ENCODE measurements at places on chromosomes 3 and 15.

GRCh38 chr3:12952343-12953200 is 111.2 kb upstream of the RPL32 start:
- DNase-seq, result no peak

DNA sequence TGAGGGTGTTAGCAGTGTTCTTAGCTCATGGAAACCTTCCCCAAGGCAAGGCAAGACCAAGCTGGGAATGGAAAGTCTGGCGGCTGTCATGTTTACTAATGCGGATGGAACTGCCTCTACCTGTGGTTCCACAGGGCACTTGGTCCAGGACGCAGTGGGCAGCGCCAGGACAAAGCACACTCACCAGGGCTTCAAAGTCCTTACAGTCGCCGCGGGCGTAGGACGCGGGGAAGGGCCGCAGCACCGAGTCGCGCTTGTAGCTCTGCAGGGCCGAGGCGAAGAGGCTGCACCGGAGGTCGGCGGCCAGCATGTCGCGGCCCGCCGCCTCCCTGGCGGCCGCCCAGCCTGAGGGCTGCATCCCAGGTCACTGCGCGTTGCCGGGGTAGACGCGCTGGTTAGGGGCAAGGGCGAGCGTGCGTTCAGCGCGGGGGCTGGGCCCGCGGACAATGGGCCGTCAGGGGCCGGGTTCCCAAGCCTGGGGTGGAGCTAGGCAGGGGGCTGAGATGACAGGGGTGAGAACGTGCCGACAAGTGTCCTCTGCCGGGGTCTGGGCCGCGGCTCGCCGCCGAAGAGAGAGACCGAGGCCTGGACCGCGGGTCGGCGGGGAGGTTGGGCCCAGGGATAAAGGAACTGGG is 497 bp downstream of the PARP16 start:
- DNase-seq, result peak; percentile 32

GRCh38 chr15:34023907-34024306 is 15.1 kb downstream of the AVEN start:
- DNase-seq, result no peak

DNA sequence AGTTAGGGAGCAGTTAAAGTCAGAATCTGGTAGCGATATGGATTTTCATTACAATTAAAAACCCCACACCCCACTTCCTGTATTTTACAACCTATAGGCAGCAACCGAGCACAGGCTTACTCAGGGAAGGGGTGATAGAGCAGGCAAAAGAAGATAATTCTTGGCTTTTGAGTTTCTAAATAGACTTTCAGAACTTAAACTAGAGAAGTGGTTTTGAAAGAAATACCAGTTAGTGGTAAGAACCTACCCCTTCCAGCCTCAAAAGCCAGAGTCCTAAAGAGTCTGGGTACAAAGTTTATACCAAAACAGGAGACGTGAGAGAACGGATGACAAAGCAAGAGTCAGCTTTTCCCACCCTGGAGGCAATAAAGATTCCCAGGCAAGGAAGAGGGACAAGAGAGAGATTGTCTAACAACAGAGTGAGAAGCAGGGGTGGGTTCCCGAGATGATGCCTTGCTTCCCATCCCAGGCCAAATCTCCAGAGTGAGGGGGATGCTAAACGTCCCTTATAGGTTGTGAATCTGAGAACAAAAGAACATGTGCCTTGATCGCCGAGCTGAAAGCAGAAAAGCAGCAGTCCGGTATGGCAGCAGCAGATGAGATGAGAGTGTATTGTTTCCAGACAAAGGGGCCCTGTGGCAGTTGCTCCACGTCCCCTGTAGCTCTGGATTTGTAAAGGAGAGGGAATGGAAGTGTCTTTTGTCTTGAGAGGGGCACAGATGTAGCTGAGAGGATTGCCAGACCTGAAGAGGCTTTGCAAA is 36.8 kb downstream of the KLHL6 start:
- no peak for DNase-seq

DNA sequence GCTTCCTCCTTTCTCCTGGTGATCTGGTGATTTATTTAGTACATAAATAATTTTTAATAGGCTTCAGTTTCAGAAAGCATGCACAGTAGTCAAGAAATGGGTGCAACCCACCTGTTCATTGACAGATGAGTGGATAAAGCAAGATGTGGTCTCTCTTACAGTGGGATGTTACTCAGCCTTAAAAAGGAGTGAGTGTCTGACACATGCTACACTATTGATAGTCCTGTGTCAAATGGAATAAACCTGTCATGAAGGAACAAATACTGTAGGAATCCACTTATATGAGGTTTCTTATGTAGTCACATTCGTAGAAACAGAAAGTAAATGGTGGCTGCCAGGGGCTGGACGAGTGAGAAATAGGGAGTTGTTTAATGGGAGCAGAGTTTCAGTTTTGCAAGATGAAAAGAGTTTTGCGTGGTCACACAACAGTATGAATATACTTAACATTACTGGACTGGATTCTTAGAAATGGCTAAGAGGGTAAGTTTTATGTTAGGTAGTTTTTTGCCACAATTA is 56.0 kb upstream of the PPARG start:
- DNase-seq, result peak; percentile 42

DNA sequence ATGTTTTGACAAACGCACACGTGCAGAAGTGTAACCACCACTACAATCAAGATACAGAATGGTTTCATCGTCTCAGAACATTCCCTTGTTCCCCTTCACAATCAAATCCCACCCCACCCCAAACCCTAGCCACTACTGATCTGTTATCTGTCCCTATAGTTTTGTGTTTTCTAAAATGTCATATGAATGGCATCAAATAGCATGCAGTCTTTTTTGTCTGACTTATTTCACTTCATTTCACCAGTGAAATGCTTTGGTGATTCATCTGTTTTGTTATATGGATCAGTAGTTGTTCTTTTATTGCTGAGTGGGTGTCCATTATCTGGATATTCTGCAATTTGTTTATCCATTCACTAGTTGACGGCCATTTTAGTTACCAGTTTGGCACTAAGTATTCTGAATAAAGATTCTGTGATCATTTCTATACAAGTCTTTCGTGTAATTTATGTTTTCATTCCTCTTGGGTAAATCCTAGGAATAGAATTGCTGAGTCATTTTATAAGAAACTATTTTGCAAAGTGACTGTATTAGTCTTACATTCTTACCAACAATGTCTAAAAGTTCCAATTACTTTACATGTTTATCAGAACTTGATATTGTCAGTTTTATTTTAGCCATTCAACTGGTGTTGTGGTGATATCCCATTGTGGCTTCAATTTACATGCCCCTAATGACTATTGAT is 232.8 kb downstream of the CLSTN2 start:
- no peak for DNase-seq

DNA sequence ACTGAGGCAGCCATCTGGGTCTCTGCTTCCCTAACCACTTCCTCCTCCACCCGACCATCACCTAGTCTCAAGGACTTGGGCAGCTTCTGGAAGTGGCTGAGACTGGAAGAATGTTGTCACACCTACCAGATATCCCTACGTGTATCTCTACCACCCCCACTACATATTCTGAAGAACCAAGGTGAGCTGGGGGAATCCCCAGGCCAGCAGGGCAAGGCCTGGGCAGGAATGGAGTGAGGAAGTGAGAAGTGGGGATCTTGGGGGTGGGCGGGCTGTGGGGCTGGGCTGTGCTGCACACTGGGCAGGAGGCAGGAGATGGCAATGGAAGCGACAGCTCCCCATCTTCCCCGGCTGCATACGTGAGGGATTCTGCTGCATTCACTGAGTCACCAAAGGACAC is 17.5 kb upstream of the ALDH1A3 start:
- DNase-seq, result no peak

- no peak for DNase-seq
Observed at GRCh38 chr3:42700366-42701288, 2.0 kb downstream of the HHATL start.

- DNase-seq, result no peak
Observed at GRCh38 chr3:8436661-8437287, 64.8 kb upstream of the LMCD1 start.

DNA sequence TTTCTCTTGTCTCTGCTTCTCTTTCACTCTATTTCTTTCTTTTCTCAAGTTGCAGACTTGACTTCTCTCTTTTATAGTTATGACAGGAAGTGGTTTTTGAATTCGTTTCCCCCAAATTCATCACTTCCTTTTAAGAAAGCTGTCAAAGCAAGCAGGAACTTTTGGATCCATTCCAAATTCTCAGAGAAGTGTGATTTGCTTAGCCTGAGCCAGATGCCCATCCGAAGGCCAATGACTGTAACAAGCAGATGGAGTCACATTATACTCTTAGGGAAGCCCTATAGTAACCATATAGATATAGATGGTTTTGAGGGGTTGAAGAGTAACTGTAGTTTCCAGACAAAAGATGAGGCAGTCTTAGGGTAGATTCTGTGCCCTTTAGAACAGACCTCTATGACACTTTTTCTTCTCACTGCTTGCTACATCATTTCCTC is 592.0 kb upstream of the KCNMB2 start:
- peak; percentile 85 for DNase-seq

GRCh38 chr3:42430781-42431532 is 20.5 kb upstream of the LYZL4 start:
- DNase-seq, result no peak

GRCh38 chr3:55860049-55860721 is 373.1 kb upstream of the WNT5A start:
- no peak for DNase-seq

GRCh38 chr3:182760576-182761164 is 32.6 kb upstream of the ATP11B start:
- DNase-seq, result no peak

DNA sequence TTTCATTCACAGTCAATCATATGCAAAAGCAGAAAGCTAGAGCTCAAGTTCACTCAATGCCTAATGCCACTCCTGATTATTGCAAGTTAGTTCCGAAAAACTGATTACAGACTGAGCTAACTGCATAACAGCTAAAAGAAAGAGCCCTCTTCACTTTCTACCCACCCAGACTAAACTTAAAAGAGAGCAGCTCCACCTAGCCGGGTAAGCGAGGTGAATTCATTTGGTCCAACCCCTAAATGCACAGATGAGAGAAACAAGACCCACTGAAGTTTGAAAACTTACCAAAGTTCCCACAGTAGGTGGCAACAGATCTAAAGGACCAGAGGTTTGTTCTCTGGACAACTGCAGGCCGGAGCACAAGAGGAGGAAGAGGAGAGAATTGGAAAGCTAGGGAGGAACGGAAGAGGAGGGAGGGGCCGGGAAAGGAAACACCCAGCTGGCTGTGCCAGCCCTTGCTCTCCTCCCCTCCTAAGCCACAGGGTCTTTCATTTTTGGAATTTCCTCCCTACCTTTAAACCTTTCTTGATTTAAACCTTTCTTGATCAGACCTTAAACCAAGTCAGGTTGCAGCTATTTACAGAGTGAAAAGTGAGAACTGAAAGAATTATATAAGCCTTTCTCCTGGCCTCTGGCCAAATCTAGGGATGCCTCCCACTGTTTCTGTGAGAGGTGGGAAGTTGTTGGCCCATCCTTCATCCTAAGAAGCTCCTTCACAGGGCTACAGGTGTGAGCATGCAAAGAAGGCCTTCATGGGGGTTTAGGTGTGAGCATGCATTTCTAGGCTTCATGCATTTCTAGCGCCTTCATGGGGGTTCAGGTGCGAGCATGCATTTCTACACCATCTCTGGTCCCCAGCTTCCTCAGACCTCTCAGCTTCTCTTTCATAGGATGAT is 114.7 kb upstream of the LMOD3 start:
- DNase-seq, result no peak

- DNase-seq, result no peak
Observed at GRCh38 chr3:112471596-112472325, 27.5 kb downstream of the BTLA start.

DNA sequence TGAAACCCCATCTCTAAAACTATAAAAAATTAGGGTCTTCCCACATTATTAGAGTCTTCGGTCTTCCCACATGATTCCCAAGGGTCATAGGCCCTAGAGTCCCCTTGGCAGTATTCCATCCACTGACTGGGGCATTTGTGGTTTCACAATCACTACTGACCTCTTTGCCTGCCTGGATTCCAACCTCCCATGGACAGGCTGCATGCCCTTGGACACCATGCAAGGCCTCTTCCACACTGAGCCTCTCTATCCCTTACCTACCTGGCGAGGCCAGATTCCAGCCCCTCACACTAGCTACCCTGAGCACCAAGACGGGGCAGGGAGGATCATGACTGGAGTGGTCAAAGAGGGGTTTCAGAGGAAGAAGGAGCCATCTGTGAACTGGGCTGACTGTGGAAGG is 64.4 kb downstream of the SRGAP3 start:
- DNase-seq, result no peak

- no peak for DNase-seq
Observed at GRCh38 chr15:101486696-101487459, 2.6 kb downstream of the PCSK6 start.

GRCh38 chr3:120568202-120568531 is 28.0 kb upstream of the NDUFB4 start:
- DNase-seq, result no peak

DNA sequence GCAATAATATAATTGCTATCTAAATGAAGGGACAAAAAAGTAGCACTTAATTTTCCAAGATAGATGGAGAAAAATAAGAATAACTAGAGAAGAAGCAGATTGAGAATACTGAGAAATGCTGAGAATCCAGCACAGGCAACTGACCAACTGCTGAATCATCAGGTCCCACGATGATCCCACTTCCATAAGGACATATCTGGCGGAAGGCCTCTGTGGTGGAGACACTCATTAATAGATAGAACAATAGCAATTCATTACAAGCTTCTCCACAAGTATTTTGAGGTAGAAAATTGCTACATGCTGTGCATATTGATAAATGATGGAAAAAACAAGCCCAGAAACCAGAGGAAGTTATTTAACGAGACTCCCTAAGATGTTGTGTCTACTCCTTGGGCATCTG is 105.9 kb downstream of the DUT start:
- DNase-seq, result no peak
